ENCODE measurements at places on chromosomes 6 and 20.

DNA sequence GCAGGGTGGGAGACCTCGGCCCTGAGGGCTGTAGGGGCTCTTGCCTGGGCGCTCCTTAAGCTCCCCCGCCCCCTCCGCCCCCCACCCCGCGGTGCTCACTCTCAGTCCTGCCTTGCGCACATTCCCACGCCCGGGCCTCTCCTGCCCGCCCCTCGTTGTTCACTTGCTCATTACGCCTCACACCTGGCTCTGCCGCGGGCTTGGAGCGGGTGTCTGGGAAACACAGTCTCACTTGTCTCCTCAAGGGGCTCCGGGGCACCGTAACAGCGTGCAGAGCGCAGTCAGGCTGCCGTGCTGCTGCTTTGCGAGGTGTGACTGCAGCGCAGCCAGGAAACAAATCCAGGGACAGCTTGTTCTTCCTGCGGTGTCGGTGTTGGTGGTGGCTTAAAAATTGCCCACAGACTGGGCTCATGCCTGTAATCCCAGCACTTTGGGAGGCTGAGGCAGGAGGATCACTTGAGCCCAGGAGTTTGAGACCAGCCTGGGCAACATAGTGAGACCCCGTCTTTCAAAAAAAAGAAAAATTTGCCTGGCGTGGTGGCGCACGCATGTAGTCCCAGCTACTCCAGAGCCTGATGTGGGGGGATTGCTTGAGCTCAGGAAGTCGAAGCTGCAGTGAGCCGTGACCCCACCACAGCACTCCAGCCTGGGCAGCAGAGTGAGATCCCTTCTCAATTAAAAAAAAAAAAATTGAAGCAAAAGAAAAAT lies 4.6 kb downstream of the NPBWR2 start:
- peak; percentile 42 for DNase-seq

GRCh38 chr20:50624351-50625016 lies 66.9 kb downstream of the RIPOR3 start:
- DNase-seq = no peak

- no peak for DNase-seq
Observed at GRCh38 chr6:42375007-42375635, 76.6 kb downstream of the TRERF1 start.

- DNase-seq = no peak
Observed at GRCh38 chr6:109296452-109296851, 85.8 kb downstream of the CD164 start.

DNA sequence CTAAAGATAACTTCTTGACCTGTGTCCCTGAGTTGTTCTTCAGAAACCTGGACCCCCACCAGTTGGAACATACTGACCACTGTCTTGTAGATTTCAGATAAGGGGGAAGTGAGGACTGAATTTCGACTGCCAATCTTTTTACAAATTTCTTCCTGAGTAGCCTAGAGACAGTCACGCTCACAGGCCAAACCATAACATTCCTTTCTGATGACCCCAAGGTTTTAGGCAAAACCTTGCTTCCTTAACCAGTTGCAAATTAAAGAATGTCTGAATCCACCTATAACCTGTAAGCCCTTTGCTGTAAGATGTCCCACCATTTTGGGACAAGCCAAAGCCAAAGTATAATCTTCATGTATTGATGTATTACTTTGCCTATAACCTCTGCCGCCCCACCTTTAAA lies 306.9 kb downstream of the LRFN2 start:
- DNase-seq = no peak

DNA sequence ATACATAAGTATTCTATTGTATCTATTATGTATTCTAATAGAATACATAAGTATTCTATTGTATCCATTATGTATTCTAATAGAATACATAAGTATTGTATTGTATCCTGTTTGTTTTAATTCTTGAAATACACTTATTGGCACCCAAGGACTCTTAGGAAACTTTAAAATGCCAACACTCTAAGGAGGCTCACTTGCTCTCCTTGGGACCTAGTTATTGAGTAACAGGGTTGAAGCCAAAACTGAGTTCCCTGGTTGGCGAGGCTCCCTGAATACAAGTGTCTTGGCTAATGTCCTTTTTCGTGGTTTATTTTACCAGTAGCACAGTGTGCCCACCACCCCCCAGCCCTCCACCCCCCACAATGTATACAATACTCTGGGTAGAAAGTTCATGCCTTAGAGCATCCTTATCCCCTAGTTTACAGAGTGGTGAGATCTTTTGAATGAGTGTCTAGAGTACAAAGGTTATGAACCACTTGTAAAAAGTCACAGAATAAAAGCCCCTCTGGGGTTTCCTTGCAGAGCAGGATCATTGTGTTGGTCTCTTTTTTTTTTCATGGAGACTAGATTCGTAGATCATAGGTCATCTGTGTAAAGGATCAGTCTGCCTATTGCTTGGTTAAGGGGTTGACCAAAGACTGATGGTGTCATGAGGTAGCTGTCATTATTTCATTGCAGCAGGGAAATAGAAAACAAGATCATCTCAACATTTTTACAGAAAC lies 32.5 kb upstream of the PRDM1 start:
- DNase-seq = no peak

DNA sequence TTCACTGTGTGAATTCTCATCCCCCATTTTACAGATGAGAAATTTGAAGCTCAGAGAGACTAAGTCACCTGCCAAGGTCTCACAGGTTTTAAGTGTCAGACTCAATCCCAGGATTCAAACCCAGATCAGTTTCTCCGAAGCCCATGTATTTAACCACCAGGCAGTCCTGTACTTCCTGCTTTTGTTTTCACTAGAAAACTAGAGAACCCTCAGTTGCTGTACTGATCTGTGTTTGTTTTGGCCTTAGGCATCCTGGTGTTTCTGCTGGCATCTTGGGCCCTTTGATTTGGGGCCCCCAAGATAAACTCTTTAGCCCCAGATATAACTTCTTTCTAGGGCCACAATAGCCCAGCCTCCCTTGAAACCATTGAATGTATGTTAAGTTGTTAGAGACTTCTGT lies 36.5 kb downstream of the PPP1R16B start:
- DNase-seq = no peak

GRCh38 chr20:43294031-43294430 lies 104.3 kb upstream of the PTPRT start:
- DNase-seq = no peak

- no peak for DNase-seq
Observed at GRCh38 chr6:151290877-151291721, 51.3 kb downstream of the AKAP12 start.

- no peak for DNase-seq
Observed at GRCh38 chr20:36113566-36114250, 40.8 kb upstream of the EPB41L1 start.

GRCh38 chr6:54206510-54206909 lies 95.3 kb downstream of the MLIP start:
- no peak for DNase-seq

- DNase-seq = no peak
Observed at GRCh38 chr20:19765266-19765665, 7.2 kb downstream of the RIN2 start.

DNA sequence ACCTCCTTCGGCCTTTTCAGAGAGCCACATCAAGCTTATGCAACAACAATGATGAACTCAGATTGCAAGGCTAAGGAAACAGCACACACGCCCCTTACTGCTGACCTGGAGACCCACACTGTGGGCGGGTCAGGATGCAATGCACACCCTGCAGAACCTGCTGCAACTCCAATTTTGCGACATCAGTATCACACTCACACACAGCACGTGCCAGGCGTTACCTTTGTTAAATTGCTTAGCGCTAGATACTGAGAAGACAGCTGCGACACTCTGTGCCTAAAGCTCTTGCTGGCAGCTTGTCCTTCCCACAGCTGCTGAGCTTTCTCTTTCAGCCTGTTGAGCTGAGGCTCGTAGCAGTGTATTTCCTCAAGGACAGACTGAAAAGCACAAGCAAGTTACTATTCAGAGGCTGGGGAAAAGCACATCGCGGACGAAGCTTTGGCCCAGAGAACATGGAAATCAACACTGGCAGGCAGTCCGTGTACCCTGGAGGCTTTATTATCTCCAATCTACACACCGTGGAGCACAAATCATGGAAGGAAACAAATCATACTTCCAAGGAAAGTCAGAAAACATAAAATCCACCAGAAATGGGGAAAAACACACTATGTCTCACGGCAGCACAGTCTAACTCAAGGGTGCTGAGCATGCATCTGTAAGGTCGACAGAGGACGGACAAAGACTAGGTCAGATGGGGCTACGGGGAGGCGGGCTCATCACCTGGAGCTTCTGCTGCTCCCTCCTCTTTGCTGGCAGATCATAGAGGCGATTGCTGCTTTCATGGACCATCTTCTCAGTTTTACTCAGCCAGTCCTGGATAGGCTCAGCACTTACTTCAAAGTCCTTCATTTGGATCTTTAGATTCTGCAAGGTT lies 268.2 kb downstream of the SYNE1 start:
- no peak for DNase-seq

- no peak for DNase-seq
Observed at GRCh38 chr6:105594821-105595220, 191.9 kb upstream of the PREP start.

GRCh38 chr6:148466158-148466557 lies 123.5 kb downstream of the SASH1 start:
- DNase-seq = no peak

GRCh38 chr20:50508171-50508755 lies 1.9 kb upstream of the PTPN1 start:
- DNase-seq = no peak

DNA sequence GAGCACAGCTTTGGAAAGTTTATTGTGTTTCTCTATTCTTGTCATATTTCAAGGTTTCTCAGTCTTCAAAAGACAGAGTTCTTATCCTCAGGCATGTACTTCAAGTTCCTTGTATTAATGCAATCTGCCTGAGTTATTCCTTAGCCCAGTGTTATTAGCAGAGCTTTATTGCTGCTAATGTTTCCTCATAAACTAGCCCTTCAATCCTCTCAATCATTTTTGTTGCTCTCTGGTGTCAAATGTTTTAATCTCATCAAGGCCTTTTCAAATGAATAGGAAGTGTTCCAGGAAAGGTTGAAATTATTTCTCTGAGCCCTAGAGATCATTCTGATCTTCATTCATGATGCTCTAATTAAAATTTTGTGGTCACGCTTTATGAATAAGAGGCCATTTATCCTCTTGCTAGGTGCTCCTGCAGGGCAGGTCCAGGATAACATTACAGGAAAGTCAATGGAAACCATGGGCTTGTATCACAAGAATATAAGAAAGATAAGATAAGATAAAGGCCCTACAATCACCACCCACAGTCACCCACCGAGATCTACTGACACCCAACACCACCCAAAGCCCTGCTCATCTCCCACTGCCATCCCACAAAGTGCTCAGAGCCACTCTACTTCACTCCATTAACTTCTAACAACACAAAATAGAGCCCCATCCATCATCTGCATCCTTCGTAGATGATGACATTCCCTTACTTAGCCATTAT lies 125.9 kb downstream of the COL9A1 start:
- DNase-seq = no peak

- no peak for DNase-seq
Observed at GRCh38 chr6:169189182-169189581, 64.5 kb downstream of the THBS2 start.

GRCh38 chr20:50526403-50526989 lies 16.3 kb downstream of the PTPN1 start:
- DNase-seq = no peak

GRCh38 chr6:29737707-29738630 lies 14.7 kb downstream of the HLA-F start:
- DNase-seq = no peak

DNA sequence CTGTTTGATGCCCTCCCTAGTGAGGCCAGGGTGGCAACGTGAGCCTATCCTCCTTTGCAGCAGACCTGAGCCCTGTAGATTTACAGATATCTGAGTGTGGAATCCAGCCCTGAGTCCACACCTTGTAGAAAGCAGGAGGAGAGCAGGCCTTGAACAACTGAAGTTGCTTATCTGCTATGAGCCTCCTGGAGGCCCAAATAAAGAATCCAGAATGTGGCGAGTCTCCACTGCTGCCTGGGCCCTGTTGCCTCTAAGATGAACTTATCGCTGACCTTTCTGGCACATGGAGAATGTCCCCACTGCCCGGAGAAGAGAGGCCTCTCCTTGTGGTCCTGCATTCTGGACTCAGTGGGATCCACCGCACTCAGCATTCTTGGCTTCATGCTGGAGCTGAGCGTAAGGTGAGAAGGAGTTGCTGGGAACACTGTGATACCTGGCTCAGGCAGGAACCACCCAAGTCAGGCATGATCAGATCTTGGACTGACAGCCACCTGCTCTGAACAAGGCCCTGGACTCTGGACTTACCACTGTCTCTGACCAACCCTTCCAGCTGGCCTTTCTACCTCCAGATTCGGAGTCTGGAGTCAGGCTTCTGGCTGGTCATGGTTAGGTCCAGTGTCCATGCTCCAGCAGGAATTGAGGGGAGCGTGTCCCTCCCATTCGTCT lies 5.8 kb upstream of the MANBAL start:
- DNase-seq = no peak

Data from natural killer cell treated with Interleukin-12 subunit alpha and Interleukin-12 subunit beta and Interleukin-15 and Interleukin-18, amount 100 ng/mL, for 72 hours (primary cell).